H7 (cell line): ENCODE measurements at places on chromosomes 4 and X.

- no peak for DNase-seq
Measured at GRCh38 chr4:85431156-85431555, 43.8 kb upstream of the ARHGAP24 start.

DNA sequence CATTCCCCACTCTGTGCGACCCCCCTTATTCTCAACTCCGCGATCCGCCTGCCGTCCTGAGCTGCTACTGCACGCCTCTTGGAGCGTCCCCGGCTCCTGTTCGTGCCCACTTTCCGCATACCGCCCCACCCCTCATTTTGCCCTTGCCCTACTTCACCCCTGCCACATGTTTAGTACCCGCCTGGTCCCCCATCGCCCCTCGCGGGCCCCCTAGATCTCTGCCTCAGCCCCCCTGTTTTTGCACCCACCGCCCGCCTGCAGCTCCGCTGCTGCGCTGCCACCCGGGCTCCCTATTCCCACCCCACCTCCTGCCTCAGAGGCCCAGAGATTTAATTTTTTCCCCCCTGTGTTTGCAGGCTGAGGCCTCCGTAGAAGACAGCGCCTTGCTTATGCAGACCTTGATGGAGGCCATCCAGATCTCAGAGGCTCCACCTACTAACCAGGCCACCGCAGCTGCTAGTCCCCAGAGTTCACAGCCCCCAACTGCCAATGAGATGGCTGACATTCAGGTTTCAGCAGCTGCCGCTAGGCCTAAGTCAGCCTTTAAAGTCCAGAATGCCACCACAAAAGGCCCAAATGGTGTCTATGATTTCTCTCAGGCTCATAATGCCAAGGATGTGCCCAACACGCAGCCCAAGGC, 1.4 kb downstream of the MAGED1 start:
- DNase-seq: peak; percentile 22

- DNase-seq: no peak
Measured at GRCh38 chr4:169268951-169269760, 1.6 kb downstream of the SH3RF1 start.

- no peak for DNase-seq
Measured at GRCh38 chrX:110404376-110404775, 45.7 kb downstream of the RTL9 start.

DNA sequence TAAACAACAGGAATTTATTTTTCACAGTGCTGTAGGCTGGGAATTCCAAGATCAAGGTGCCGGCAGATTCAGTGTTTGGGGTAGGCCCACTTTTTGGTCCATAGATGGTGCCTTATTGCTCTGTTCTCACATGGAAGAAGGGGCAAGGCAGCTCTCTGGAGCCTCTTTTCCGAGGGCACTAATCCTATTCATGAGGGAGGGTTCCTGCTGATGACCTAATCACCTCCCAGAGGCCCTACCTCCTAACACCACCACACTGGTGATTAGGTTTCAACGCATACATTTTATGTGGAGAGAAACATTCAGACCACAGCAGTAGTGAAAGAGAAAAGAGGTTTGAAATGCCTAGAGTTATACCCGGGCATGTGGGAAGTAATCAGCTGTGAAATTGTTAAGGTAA, 1.4 kb upstream of the POLA1 start:
- peak; percentile 34 for DNase-seq

- no peak for DNase-seq
Measured at GRCh38 chr4:10302096-10302495, 155.1 kb downstream of the ZNF518B start.

GRCh38 chrX:10819973-10820372, 199.6 kb upstream of the MID1 start:
- no peak for DNase-seq

GRCh38 chr4:47032405-47033106, 1.2 kb downstream of the GABRB1 start:
- DNase-seq: peak; percentile 77

DNA sequence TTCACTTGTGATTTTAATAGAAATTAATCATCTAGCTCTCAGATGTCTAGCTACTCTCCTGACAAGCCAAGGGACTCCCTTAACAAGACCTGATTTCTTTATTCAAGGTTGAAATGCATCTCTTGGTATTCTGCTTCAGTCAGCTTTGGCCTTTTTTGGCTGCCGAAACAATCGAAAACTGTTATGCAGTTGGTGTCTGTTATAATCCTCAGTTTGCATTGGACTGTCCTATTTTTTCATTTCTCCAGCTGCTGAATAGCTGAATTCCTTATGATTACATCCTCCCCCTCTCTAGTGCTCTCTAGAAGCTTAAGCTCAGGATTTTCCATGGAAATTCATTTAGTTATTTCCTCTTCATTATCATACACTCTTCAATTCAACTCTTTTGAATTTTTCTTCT, 177.2 kb downstream of the TRIML1 start:
- DNase-seq: no peak

GRCh38 chrX:104310090-104310489, 55.4 kb upstream of the ESX1 start:
- no peak for DNase-seq

- no peak for DNase-seq
Measured at GRCh38 chr4:48778431-48779094, 1.5 kb downstream of the FRYL start.

GRCh38 chr4:1765409-1766072, 27.6 kb upstream of the FGFR3 start:
- DNase-seq: peak; percentile 87

DNA sequence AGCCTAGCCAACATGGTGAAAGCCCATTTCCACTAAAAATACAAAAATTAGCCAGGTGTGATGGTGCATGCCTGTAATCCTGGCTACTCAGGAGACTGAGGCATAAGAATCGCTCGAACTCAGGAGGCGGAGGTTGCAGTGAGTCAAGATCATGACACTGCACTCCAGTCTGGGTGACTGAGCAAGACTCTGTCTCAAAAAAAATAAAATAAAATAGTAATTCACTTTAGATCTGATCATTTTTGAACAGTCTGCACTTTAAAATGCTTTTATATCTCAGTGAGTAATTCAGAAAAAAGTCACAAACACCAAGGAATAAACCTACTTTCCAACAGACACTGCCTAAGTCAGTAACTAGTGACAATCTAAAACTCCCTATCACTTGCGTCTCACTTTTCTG, 25.6 kb upstream of the CORIN start:
- no peak for DNase-seq
